Activated T-helper 1 cell treated with anti-CD3 and anti-CD28 coated beads, Interleukin-2, amount 50 U/mL, for 16 hours (primary cell): ENCODE measurements at places on chromosomes 7 and 10.

DNA sequence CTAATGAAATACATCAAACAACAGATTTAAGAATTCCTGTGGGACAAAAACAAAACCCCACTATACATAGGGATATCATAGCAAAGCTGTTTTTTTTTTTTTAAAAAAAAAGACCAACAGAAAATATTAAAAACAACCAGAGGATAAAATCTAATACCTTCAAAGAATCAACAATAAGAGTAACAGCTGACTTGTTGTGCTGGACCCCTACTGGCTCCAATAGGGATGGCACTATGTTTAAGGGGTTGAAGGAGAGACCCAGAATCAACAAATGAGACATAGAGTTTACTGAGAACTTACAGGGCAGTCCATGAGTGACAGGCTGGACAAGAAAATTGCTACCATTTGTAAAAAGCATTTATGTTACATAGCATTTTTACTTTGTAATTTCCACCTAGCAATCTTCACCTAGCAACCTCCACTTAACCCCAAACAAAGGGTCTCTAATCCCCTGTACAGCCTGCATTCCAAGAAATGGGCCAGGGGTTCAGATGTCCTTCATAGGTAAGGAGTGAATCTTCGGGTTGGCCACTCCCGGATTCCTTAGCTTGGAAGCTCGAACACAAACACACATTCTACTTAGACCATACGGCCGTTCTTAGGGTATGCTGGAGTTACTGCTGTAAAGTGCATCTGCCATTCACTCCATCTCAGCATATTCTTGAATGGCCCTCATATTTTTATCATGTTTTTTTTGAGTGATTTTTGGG is 25.8 kb downstream of the ASZ1 start:
- DNase-seq = no peak

- no peak for DNase-seq
These were observed 161.7 kb upstream of the HPS1 start for GRCh38 chr10:98608411-98608810.

GRCh38 chr7:47367369-47367768 is 214.5 kb downstream of the TNS3 start:
- no peak for DNase-seq

GRCh38 chr10:118139321-118139720 is 92.6 kb upstream of the RAB11FIP2 start:
- DNase-seq = no peak
